KG1 (cell line): ENCODE measurements at places on chromosomes 3 and 15.

GRCh38 chr3:53114011-53114400 lies 16.2 kb downstream of the RFT1 start:
- peak; percentile 54 for DNase-seq

GRCh38 chr3:52422669-52423068 lies 22.2 kb downstream of the SEMA3G start:
- no peak for DNase-seq

DNA sequence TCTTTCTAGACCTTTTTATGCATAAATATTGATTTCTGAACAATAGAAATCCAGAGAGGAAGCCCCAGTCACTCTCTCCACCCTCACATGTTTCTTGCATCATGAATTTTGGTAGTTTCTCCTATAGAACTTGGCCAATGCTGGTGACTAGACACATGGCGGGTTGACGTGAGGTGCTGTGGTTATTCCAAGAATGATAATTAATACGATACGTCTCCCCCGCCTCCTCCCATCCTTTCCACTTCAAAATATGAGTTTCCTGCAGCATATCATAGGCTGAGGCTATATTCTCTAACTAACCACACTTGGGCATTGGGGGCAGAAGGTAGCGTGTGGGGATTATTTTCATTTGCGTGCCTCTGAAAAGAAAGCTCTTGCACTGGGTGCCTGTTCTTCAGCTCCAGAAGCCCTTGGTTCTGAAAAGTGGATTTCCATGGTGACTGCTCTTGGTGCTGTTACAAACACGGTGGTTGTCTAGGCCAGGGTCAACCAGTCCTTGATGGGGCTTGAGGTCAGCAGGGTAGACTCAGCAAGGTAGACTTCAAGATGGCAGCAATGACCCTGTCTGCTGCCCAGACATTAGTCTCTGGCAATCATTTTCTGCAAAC lies 5.3 kb downstream of the TNFSF10 start:
- DNase-seq: no peak

DNA sequence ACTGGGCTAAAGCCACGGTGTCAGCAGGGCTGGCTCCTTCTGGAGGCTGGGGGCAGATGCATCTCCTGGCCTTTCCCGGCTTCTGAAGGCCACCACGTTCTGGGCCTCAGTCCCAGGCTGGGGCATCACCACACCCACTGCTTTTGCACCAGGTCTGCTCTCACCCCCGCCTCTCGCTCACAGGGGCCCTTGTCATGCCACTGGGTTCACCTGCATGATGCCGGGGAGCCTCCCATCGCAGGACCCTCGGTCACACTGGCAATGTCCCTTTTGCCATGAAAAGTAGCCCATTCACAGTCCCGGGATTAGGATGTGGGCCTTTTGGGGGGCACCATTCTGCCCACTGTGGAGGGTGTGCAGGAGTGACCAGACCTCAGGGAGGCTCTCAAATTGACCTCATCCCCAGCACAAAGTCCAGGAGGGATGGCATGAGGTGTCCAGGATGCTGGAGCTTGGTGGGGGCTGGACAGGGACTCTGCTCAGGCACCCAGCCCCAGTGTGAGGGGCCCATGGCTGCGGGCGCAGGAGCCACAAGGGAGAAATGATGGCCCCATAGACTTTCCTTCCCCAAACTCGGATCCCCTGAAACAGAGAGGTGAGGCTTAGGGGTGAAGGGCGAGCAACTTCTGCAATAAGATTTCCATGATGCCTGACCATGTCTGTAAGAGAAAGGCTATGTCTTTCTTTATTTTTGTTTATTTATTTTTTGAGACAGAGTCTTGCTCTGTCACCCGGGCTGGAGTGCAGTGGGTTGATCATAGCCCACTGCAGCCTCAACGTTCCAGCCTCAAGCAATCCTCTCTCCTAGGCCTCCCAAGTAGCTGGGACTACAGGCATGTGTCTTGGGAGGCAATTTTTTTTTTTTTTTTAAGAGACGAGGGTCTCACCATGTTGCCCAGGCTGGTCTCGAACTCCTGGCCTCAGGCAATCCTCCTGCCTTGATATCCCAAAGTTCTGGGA lies 189.1 kb downstream of the GOLGA6L6 start:
- DNase-seq: no peak

DNA sequence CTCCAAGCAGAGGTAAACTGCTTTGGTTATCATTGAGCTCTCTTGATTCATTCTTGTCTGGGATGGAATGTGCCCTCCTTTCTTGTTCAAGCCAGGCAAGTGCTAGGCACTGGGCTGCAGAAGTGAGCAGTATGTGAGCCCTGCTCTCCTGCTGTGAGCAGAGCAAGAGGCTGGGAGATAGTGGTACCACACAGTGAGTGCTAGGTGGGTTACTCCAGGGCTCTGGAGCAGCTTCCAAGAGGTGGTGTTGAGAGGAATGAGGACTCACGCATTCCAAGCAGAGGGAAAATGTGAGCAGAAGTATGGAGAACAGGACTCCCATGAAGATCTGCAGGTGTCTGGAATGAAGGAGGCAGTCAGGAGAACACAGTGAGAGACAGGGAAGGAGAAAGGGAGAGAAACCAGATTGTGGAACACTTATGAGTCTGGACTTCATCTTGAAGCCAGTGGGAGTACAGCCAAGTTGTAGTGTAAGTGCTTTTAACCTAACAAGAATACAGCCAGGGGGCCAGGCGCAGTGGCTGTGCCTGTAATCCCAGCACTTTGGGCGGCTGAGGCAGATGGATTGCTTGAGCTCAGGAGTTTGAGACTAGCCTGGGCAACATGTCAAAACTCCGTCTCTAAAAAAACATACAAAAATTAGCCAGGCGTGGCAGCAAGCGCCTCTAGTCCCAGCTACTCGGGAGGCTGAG lies 199.9 kb upstream of the CTDSPL start:
- no peak for DNase-seq

GRCh38 chr3:192929755-192930547 lies 12.3 kb upstream of the MB21D2 start:
- no peak for DNase-seq

- DNase-seq: no peak
These were observed 376.3 kb downstream of the LPP start for GRCh38 chr3:188530226-188530625.

- DNase-seq: no peak
These were observed 268.2 kb upstream of the UMPS start for GRCh38 chr3:124461838-124462632.

DNA sequence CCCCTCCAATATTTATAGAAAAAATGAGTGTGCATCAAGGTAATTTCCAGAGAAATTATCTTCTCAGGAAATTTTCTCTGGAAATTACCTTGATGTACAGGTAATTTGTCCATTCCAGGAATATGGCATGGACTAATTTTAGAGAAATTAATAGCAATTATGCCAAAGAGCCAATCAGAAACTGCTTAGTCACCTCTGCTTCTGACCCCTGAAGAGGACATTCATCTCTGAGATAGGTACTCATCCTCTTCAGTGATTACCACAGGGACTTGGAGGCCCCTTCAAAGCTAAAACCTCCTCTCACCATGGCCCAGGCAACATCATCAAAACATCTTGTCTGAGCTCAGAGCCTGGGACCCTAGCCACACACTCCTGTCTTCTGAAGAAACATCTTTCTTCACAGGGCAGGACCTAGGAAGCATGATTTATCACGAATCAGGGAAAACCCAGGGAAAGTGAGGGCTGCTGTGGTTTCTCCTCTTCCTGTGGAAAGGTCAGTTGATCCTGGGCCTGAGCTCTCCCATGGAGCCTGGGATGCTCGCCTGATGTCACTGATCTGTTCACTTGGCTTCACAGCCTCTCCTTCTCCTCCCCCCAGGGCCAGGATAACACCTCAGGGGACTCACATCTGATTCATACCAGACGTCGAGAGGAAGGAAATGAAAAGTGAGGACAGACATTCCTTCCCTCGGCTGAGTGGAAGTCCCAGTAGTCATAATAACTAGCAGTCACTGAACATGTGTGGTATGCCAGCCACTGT lies 210.5 kb downstream of the DTWD1 start:
- DNase-seq: no peak

GRCh38 chr3:172061724-172062184 lies 22.4 kb downstream of the FNDC3B start:
- no peak for DNase-seq

DNA sequence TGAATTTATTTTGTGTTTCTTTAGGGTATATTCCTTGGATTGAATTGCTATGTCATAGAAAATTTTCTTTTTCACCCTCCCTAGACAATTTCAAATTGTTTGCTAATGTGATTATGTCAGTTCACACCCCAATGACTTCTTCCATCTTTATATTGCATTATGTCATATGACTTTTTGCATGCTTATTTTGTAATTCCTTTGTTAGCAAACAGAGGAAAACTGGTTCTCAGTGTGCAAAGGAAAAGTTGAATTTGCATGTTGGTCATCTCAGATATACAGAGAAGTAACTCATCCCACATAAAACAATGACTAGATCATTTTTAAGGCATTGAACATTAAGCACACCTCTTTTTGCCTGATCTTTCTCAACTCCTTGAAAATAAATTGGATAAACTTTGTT lies 3.3 kb upstream of the RNF13 start:
- DNase-seq: no peak

GRCh38 chr3:13112521-13113345 lies 39.5 kb upstream of the IQSEC1 start:
- DNase-seq: no peak

- no peak for DNase-seq
These were observed 806.5 kb downstream of the OTOL1 start for GRCh38 chr3:162302983-162303624.

GRCh38 chr3:12352755-12353154 lies 63.9 kb downstream of the PPARG start:
- DNase-seq: no peak

DNA sequence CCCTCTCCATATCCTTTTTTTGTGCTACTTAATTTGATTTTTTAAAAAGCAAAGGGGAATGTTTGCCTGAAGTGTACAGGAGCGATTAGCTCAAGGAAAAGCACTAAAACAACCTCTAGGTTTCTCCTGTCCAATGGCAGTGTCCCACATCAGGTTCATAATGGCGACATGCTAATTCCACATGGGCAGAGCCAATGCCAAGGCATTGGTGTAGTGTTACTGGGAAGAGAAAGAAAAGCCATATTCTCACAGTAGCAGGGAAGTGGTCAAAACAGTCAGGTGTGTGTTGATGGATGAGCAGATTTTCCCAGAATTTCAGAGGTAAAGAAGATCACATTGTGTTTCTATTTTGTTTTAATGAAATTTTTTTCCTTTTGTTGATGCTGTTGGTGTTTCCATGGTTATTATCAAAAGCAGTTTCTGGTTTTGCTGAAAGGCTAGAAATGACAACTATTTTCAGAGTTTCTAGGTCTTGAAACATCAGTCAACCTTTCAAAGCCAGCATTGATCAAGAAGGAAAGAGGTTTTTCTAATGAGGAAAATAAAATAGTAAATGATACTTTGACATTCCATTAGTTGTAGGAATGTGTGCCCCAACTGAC lies 65.2 kb downstream of the FNDC3B start:
- DNase-seq: no peak

GRCh38 chr15:100278596-100279380 lies 63.0 kb downstream of the ADAMTS17 start:
- no peak for DNase-seq

- no peak for DNase-seq
These were observed 33.5 kb downstream of the SV2B start for GRCh38 chr15:91133511-91133910.

DNA sequence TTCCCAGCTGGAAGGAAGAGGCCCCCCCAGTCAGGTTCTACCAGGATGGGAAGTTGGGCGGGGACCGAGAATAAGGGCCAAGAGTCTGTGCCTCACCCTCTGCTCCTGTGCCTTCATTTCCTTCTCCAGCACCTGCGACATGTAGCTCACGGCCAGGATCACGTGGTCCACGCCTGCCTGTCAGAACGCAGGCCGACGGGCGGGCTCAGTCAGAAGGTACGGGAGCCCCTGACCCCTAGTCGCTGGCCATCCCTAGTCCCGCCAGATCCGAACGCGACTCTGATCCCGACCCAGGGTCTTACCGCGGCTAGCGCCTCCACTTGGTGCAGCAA lies 489 bp downstream of the GMPPB start:
- no peak for DNase-seq

DNA sequence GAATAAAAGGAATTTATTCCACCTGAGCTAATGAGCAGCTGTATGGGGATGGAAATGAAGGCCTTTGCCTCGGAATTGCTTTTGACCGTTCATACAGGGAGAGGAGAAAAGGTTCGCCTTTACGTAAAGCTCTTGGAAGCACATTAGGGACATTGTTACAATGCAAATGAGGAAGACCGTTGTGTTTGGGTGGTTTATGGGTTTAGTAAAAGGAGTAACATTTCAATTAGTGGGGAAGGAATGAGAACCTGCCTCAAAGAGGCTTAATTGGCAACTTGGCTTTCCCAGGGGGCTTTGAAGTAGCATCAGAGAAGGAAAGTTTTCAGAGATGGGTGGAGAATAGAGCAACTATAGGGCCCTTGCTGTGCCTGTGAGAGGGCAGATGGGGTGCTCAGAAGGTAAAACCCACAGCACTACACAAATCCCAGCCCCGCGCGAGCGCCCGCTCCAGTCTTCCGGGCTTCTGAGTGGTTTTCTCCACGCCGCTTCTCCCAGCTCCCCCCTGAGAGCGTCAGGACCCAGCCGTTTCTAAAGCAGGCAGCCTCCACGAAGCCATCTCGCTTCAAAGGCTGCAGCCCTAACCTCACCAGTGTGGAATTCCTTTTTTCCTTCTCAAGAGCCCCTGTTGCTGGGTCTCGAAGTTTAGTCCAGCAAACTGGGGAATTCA lies 192.0 kb upstream of the HES1 start:
- DNase-seq: no peak

- no peak for DNase-seq
These were observed 88.3 kb upstream of the ACP3 start for GRCh38 chr3:132228923-132229322.

DNA sequence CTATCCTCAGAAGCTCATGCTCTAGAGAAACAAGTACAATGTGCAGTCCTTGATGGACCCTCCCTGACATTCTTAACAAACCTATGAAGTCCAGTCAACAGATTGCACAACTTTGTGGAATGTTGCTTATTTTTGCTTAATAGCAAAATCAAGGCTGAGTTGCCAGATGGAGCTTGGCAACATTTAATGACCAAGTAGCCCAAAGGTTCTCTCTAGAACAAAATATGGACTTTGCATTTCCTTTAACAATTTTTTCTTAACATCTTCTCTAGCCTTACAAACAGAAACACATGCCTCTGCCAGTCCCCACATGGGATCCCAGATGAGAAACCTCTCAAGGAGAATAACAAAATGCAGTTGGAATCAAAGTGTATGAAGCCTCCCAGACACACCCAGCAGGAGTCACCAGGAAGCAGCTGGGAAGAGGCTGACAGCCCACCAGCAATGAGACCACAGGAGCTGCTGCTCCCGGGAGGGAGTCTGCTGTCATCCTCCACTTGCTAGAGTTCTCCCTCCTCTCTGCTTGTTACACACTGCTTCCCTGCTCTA lies 422.5 kb upstream of the CDIN1 start:
- no peak for DNase-seq

- DNase-seq: no peak
These were observed 33.2 kb upstream of the GOLGA8B start for GRCh38 chr15:34616613-34617012.

DNA sequence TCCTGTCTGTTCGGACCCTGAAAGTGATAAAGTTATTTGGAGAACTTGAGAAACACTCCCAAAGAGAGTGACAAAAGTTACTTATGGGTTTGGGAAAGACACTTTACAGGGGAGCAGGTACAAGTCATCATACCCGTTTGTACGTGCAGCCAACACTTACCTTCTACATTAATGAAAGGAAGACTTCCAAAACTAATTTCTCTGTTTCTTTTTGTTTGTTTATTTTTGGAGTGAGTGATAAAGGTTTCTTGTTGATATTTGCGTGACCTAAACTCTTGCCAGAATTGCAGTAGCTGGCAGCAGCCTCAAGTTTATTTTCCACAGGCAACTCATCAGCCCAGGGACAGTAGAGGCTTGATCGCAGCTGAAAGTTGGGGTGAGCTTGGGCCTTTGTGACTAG lies 8.4 kb downstream of the ABHD2 start:
- no peak for DNase-seq
